Esophagus squamous epithelium (tissue), 5 donors: ENCODE measurements at places on chromosomes 6 and 20.

DNA sequence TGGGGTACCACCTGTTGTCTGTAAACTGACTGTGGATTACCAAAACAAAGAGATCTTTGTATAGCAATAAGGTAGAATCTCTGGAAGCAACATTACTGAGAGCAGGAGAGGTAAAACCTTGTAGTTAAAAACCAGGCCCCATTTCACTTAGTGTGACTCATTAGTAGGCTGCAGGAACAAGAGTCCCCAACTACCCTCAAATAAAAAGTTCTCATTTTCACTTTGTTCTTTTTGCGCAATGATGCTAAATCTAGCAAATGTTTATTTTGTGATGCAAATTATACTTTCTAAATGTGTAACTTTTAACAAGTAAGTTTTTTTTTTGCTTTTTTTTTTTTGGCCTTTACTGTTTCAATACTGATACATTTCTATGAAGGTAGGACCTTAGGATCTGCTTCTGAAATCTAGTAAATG is 67.1 kb downstream of the ESF1 start:
- DNase-seq: no peak

- DNase-seq: no peak
Measured at GRCh38 chr6:16482702-16483314, 244.4 kb downstream of the GMPR start.

GRCh38 chr6:33974030-33974429 is 170.2 kb upstream of the MLN start:
- no peak for DNase-seq

DNA sequence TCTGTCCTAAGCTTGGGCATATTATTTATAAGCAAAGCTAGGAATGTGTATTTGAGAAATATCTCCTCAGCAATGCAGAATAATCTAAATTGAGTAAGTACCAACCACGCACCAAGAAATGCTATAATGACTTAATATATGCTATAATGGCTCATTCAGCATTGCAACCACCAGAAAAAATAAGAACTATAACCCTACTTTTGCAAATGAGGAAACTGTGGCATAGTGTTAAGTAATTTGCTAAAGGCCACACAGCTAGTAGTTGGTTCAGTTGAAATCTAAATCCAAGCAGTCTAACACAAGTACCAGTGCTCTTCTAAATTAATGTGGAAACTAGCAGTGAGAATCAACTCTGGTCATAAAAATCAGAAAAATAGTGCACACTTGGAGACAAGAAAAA is 35.7 kb downstream of the HBS1L start:
- DNase-seq: no peak
